Occipital lobe (tissue), 3 donors: ENCODE measurements at places on chromosomes 4 and X. TPM values are rescaled to one million over a fixed set of nuclear protein-coding genes. Genes with fewer than 3 reads are reported as not detected.
A peak's percentile ranks its signal among the peaks of the same experiment; 100 is the strongest.

- DNase-seq, result no peak
Measured at GRCh38 chr4:53654300-53654758, 63.0 kb upstream of the LNX1 start.

DNA sequence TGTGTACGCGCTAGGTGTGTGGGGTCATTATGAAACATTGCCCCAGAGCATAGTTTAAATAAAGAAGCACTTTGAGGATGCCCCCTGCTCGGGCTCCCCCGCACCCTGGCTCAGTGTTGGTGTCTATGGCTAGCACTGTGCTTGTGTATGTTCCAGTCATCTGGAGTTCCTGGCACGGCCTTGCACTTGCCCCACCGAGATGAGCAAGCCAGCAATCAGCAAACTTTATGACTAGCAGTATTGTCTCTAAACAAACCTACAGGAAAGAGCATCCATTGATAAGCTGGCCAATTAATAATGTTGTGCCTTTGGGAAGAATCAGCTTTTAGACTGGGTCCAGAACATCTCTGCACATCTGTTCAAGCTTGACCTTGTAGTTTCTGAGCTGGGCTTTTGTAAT is 707 bp upstream of the SHROOM4 start:
- DNase-seq, result peak; percentile 13

- no peak for DNase-seq
Measured at GRCh38 chr4:109990261-109991257, 77.9 kb downstream of the EGF start.

DNA sequence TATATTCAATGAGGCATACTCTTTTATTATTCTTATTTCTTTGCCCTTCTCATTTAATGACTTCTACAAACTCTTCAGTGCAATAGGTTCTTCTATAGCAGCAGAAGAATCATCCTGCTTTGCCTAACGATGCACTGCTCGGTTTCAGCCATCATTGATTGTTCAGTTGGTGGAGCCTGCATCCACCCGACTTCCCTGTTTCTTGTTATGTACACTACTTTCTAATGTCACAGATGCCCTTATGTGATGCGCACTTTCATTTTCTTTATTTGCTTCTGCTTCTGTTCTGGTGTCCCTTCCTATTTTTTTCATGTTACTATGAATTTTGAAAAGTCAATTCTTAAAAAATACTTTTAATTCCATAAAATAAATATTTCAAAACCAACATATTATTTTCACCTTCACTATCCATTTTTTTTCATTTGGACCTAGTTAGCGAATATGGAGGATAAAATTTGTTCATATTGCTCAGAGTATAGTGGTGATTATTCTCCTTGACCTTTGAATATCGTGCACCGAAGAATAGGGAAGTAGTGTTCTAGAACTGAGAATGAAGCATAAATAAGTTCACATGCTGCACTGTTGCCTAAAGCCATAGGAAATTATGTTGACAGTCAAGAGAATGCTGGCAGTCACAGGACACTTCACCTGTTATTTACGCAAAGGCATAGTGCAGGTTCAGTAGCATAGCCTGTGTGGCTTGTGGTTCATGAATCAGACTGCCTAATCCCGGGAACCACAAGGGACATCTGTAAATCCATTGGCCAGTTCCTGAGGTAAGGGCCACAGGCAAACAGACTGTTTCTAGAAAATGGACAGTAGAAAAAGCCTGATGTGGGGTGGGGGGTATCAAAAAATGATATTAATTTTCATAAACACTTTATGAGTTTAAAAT is 21.3 kb upstream of the SFRP2 start:
- no peak for DNase-seq

GRCh38 chrX:120428309-120428708 is 40.8 kb downstream of the LAMP2 start:
- no peak for DNase-seq

DNA sequence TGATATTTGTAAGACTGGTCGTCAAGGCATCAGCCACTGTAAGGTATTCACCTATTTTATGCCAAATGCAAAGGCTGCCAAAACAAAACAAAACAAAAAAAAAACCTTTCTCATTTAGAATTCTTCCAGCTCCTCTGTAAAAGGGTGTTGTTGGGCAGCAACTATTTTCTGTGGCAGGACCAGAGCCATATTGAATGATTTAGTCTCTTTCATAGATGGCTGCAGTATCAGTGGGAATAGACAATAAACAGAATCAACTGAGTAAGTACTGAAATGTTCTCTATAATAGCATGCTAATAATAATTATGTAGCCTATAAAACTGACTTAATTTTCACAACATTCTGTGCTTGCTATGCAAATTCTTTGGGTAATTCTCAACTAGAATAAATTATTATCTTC is 389.7 kb upstream of the PABPC4L start:
- no peak for DNase-seq

GRCh38 chr4:32226204-32226603 is 1506.0 kb downstream of the PCDH7 start:
- no peak for DNase-seq

DNA sequence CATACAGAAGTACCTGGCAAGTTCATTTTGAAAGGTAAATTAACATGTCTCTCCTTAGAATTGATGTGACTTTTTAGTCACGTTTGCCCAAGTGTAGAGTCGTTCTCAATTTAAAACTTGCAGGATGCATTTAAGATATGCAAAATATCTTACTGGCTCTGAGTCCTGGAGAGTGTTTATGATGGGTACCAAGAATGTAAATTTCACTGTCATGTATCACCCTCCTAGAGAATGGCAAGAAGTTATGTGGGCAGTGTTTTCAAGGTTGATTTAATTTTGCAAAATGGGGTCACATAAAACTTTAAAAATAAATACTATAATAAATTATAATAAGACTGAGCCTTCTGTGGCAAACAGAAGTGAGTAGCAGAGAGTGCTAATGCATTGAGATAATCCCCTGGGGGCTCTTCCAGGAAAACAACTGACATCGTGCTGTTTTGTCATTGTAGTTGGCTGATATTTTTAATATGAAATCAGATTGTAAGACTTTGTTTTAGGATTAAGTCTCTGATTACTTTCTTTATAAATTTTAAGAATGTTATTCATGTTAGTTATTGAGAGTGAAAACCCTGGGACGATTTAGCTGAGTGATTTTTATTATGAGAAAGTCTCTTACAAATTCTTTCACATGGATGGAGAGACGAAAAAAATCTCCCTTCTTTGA is 103.0 kb downstream of the AFF1 start:
- no peak for DNase-seq

GRCh38 chrX:109880629-109881028 is 122.3 kb upstream of the TMEM164 start:
- no peak for DNase-seq

DNA sequence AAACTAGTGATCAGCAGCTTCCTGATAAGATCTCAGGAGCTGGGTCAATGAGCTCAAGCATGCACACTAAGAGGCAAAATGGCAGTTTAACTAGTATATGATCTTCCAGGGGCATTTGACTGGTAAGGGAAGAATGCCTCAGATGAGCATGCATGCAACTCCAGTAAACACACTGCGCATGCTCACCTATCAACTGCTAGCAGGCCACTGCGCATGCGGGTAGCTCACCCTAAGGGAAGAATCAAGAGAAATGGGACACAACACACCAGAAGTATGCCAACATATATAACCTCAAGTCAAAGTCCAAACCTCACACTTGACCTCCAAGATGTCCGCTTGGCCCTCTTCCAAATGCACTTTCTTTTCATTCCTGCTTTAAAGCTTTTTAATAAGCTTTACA is 1004.0 kb downstream of the ADGRL3 start:
- DNase-seq, result no peak

DNA sequence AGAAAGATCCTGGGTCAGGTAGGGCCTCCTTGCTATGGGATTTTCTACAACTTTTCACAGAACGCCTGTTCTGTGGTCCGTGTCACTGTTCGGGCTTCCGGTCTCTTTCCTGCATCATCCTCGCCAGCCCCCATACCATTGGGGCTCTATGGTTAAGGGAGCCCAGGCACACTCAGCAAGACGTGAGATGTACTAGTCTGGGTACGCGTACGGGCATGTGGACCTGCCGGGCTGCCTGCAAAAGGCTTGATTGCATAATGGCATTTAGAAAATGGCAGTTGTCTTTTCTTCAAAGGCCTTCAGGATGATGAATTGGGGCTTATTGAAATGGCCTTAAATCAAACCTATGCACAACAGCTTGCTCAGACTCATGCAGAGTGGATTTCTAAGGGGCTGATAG is 86.7 kb downstream of the CNGA2 start:
- DNase-seq, result no peak

- no peak for DNase-seq
Measured at GRCh38 chrX:13506574-13506973, 62.8 kb upstream of the EGFL6 start.

DNA sequence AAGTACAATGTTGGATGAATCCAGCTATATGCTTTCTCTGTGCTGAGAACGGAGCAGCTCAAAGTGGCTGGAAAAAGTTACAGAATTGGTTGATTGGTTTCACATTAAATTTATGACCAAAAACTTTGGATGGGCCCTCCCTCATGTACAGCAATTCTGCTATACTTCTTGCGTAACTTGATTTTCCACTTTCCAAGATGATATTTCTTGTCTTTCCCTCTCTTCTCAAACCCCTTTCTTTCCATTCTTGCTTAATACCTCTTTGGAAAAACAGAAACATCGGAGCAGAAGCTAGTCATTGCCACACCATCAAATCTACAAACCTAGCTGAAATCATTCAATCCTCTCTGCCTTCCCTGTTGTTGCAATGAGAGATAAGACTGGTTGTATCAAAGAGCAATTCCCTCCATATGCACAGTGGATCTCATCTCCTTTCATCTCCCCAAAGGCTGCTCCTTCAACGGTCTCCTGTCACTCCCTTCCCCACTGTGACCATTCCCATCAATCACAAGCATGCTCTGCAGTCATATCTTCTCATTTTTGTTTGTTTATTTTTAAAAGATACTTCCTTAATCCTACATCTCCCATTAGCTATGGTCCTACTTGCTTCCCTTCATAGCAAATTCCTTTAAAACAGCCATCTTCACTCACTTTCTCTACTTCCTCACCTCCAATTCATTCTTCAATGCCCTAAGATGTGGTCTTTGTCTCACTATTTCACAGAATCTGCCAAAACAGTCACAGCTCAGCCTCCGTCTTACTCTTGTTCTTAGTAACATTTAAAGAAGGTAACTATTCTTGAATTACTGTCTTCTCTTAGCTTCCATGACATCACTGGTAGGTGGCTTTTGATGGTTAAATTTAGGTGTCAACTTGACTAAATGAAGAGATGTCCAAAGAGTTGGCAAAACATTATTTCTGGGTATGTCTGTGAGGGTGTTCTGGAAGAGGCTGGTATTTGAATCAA is 145.5 kb downstream of the FAM13A start:
- DNase-seq, result no peak

DNA sequence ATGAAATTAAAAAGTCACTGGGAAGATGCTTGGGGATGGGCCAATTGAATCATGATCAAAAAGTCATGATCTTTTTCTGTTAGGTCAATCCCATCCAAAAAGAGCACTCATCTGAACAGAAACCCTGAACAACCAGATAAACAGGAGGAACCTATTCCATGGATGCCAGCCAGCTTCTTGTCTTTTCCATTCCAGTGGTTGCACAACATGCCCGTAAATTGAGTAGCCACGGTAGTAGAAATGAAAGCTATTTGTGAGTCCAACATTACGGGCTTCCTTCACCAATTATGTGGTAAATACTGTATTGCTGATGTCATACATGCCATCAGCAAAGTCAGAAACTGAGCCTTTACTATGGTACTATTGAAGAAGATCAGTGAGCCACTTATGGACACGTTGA is 982.4 kb upstream of the HS3ST1 start:
- no peak for DNase-seq

DNA sequence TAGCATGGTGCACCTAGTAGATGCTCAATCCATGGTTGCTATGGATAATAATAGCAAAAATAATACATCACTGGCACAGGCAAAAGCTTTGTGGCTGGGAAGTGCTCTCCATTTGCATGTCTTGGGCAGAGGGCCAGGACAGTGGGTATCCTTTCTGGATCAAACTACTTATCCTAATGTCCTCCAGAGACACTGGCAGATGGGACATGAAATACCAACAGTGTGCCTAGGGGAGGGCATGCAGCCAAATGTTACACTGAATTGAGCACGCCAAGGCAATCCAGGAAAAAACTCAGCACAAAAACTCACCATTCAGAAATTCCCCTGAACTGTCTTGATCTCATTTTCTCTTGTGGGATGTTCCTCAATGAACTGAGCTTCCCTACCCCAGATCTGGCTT is 98.6 kb upstream of the SCML1 start:
- no peak for DNase-seq

- DNase-seq, result no peak
Measured at GRCh38 chrX:78109458-78109857, 5.4 kb downstream of the PGK1 start.

DNA sequence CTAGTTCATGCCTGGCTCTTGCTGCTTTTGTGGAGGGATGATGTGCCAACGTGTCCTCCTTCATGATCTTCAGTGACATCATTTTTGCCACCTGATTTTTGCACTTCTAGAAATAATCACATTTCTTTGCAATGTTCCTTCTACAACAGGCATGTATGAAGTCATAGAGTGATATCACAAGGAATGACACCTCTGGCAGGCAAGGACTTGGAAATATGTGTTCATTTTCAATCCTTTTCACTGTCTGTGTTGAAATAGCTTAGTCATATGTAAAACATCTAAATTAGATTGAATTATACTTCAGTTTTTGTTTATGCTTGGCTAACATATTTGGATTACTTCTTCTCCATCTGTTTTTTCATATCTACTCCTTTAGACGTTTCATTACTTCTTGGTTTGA is 221.2 kb upstream of the STK26 start:
- DNase-seq, result no peak

GRCh38 chr4:173333658-173334084 is 487 bp downstream of the HMGB2 start:
- peak; percentile 56 for DNase-seq

GRCh38 chrX:19689170-19689779 is 174.0 kb upstream of the MAP3K15 start:
- DNase-seq, result no peak

- no peak for DNase-seq
Measured at GRCh38 chrX:38882894-38883626, 81.8 kb downstream of the MID1IP1 start.

GRCh38 chr4:173223743-173224142 is 55.1 kb downstream of the GALNT7 start:
- no peak for DNase-seq

DNA sequence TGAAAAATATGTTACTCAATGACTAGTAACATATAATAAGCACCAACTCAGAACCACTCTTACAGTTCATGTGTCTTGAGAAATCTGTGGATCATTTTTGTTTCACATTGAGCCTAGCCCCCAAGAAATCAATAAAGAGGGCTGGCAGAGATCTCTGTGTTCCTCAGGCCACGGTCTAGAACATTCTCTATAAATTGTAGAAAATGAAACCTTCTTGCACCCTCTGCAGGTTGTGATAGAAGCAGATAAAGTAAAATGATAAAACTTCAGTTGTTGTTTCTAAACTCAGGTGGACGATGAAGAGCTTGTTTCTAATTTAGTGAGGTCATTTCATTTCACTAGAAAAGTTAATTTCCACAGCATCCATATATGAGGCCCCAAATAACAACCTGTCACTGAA is 182.7 kb downstream of the KIT start:
- no peak for DNase-seq

LRP2BP gene
- total RNA-seq, result 10.8 TPM

NDP gene
- 15.1 TPM for total RNA-seq

RTL9 gene
- total RNA-seq, result 0.16 TPM

IL15 gene
- total RNA-seq, result 0.31 TPM

ADGRL3 gene
- 306 TPM for total RNA-seq

AADAT gene
- 18.6 TPM for total RNA-seq

MAGEB16 gene
- not detected for total RNA-seq

CD38 gene
- 6.1 TPM for total RNA-seq

OPN1MW3 gene
- not detected for total RNA-seq
